ENCODE measurements at places on chromosomes 1 and 21. TPM values are rescaled to one million over a fixed set of nuclear protein-coding genes. Genes with fewer than 3 reads are reported as not detected.

EPHA8 gene
- not detected for total RNA-seq

C4BPB gene
- total RNA-seq, result not detected

FCMR gene
- not detected for total RNA-seq

OR2G3 gene
- not detected for total RNA-seq

TMEM61 gene
- total RNA-seq, result 130 TPM

AQP10 gene
- total RNA-seq, result not detected

IL12RB2 gene
- total RNA-seq, result not detected

CPLANE2 gene
- 1.8 TPM for total RNA-seq

IL19 gene
- total RNA-seq, result not detected

PLA2G2E gene
- total RNA-seq, result not detected

GABRD gene
- total RNA-seq, result not detected

IL10RB gene
- total RNA-seq, result 10.3 TPM

COL8A2 gene
- total RNA-seq, result 6.7 TPM

EVI5 gene
- 91.4 TPM for total RNA-seq

ELAPOR1 gene
- total RNA-seq, result 56.8 TPM

TCHHL1 gene
- 0.18 TPM for total RNA-seq

LCE1A gene
- not detected for total RNA-seq

FALEC gene
- total RNA-seq, result not detected

BTBD8 gene
- total RNA-seq, result 12.5 TPM

RPS8 gene
- 2,657 TPM for total RNA-seq

SPATA17 gene
- 1.5 TPM for total RNA-seq

G0S2 gene
- total RNA-seq, result 75.2 TPM

TDRD5 gene
- total RNA-seq, result 2.0 TPM

USH2A gene
- total RNA-seq, result not detected

IGSF3 gene
- 25.7 TPM for total RNA-seq

CFHR1 gene
- not detected for total RNA-seq

NUDT17 gene
- total RNA-seq, result 18.3 TPM

BARHL2 gene
- total RNA-seq, result not detected

CCDC24 gene
- total RNA-seq, result 27.2 TPM

CGN gene
- total RNA-seq, result 31.4 TPM

RAVER2 gene
- total RNA-seq, result 4.7 TPM

KIRREL1 gene
- 14.3 TPM for total RNA-seq

OPTC gene
- not detected for total RNA-seq

GPN2 gene
- total RNA-seq, result 9.9 TPM

ENAH gene
- 149 TPM for total RNA-seq

GCSAML gene
- total RNA-seq, result not detected

CELSR2 gene
- total RNA-seq, result 18.7 TPM

PTGER3 gene
- total RNA-seq, result 2.3 TPM

IL20 gene
- total RNA-seq, result not detected

HHIPL2 gene
- total RNA-seq, result not detected

ATP1A2 gene
- 7.0 TPM for total RNA-seq

ZBTB8A gene
- 6.5 TPM for total RNA-seq

AMY1C gene
- total RNA-seq, result not detected

LINGO4 gene
- total RNA-seq, result 3.2 TPM

RHCE gene
- not detected for total RNA-seq

FCRL6 gene
- not detected for total RNA-seq

CASQ1 gene
- 0.55 TPM for total RNA-seq

MNDA gene
- total RNA-seq, result 5.8 TPM

KIF26B gene
- total RNA-seq, result 0.89 TPM

ARID4B gene
- total RNA-seq, result 23.7 TPM

SPOCD1 gene
- total RNA-seq, result 0.55 TPM

HIPK1 gene
- total RNA-seq, result 70.3 TPM

DISP1 gene
- 277 TPM for total RNA-seq

TNFSF4 gene
- total RNA-seq, result not detected

ETV3L gene
- total RNA-seq, result not detected
